ENCODE measurements at places on chromosomes 7 and 10. TPM values are rescaled to one million over a fixed set of nuclear protein-coding genes. Genes with fewer than 3 reads are reported as not detected.

GRCh38 chr7:124643311-124643811 is 122.2 kb downstream of the GPR37 start:
- no peak for DNase-seq

- no peak for DNase-seq
These were observed 412.2 kb upstream of the SORCS1 start for GRCh38 chr10:107576746-107577145.

- no peak for DNase-seq
These were observed 15.1 kb downstream of the TRUB1 start for GRCh38 chr10:114953047-114953446.

- DNase-seq: no peak
These were observed 716.2 kb downstream of the SUGCT start for GRCh38 chr7:40851001-40851400.

DNA sequence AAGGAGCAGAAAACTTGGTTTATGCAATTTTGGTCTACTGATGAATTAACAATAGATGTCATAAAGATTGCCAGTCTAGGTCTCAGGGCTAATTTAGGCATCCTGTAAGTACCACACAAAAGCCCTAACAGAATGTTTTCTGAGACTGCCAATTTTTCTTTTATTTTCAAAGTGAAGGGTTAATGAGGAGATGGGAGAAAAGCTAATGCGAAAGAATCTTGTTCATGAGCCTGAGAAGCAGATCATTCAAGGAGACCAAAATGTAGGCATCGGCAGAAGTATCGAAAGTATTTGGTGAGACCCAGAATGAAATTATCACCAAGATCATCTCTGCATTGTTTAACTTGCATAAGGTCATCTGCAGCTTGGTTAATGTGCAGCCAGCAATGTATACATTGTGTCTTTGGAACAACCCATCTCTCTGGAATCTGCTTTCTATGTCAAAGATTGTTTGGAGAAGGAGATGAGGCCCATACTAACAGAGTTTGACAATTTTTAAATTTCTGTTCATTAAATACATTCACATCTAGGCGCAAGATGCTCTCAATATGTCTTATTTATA is 163.3 kb upstream of the GLI3 start:
- no peak for DNase-seq

DNA sequence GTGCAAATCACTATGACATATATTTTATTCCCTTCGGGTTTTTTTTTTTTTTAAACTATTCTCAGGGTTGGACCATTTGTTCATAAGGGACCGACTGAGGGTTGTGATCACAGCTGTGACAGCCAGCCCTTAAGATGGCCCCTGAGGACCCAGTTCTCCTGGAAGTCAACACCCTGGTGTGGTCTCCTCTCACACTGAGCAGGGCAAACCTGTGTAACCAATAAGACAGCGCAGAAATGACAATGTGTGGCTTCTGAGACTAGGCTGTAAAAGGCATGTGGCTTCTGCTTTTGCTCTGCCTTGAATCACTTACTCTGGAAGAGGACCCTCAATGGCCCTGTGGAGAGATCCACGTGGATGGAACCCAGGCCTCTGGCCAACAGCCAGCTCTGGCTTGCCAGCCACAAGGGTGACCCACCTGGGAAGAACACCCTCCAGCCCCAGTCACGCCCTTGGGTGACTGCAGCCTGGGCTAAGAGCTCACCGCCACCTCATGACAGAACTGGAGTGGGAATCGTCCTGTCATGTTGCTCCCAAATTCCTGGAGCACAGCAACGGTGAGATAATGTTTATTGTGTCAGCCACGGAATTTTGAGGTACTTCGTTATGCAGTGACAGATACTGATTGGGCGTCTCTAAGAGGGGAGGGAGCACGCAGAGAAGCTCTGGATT is 127.1 kb downstream of the CLEC2L start:
- no peak for DNase-seq

DNA sequence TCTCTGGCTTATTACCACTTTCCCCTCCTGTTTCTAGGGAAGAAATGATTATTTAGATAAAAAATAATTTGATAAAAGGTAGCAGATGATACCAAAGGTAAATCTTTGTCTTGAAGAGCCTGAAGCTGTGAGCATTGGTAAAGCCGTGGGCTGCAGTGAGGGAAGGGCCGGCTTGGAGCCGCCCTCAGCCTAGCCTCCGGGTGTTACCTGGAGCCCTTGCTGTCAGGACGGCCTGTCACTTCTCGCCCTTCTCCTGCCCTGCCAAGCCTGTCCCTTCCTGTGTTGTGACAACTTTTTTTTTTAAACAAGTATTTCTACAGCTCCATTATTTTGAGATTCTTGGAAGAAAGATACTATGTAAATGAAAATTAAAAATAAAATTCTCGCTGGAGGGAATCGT is 7.0 kb downstream of the CUX1 start:
- no peak for DNase-seq

- DNase-seq: peak; percentile 33
These were observed 9.4 kb downstream of the CLDN12 start for GRCh38 chr7:90412458-90413184.

DNA sequence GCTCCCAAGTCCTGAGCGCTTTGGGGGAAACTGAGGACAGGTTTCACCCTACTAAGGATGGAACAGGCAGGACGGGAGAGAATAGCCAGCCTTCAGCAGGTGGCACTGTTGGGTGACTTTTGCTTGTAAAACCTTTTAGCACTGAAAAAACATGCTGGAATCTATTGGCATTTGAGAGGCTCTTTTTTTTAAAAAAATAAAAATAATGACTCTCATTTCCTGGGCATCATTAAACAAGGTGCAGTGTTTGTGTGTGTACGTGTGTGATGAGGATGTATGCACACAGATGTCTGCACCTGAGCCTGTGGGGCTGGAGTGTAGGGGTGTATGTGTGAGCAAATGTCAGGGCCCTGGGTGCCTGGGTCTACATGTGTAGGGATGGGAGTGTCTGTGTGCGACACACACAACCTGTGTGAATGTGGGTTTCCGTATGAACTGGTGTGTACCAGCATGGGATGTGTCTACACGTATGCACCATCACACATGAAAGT is 177.9 kb downstream of the RPS24 start:
- DNase-seq: peak; percentile 65

DNA sequence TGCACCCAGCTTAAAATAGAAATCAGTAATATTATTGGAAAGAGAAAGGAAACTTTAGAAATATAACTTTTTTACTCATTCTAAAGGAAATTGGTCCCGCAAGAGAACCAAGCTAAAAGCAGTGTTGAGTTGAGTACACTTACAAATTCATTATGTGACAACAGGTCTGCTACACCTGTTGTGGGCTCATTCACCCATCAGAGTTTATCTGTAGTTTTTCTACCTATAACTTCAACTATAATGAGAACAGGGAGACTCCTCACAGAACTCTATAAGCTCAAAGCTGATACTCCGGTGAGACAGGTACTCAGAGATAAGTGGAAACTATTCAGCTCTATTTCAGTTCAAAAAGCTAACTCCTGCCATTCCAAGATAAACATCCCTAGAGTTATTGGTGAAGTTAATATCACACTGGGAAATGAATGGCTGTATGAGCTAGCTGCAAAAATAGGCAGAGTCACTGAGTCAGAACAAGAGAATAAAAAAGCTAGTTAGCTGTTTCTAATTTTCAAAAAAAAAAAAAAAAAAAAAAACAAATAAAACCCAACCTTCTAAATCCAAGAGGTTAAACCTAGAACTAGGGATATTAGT is 121.3 kb downstream of the PPP1R3A start:
- DNase-seq: no peak

Gene FZD8
- total RNA-seq: 5.0 TPM

Gene FAM25G
- total RNA-seq: not detected

Gene COL17A1
- total RNA-seq: 2.3 TPM

Gene SOSTDC1
- 1.9 TPM for total RNA-seq

Gene GSDME
- total RNA-seq: 12.8 TPM

Gene TMEM139
- 5.4 TPM for total RNA-seq

Gene TMEM213
- total RNA-seq: not detected

Gene OR13A1
- 1.5 TPM for total RNA-seq

Gene OPALIN
- not detected for total RNA-seq

Measured in neural progenitor cell (in vitro differentiated cells).